ENCODE measurements at places on chromosomes 11 and 22.

DNA sequence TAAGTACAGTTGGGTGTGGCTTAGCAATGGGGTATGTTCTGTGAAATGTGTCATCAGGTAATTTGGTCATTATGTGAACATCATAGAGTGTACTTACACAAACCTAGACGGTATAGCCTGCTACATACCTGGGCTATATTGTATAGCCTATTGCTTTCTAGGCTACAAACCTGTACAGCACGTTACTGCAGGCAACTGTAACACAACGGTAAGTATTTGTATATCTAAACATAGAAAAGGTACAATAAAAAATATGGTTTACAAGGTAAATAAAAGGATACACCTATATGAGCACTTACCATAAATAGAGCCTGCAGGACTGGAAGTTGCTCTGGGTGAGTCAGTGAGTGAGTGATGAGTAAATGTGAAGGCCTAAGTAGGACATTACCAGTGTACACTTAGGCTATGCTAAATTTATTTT lies 73.1 kb upstream of the GDPD4 start:
- no peak for DNase-seq

DNA sequence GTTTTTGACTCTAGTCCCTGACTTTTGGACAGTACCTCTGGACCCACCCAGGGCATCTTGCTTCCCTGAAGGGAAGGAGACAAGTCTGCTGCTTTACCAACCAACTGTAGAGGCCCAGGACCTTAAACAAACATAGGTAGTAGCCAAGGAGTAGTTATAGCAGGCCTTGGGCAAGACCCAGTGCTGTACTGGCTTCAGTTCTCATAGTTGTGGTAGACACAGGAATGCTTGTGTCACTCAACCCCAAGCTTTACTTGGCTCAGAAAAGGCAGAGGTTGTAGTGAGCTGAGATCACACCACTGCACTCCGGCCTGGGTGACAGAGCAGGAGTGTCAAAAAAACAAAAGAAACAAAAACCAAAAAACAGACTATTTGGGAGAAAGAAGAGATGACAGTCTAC lies 21.3 kb upstream of the OR52M1 start:
- no peak for DNase-seq

DNA sequence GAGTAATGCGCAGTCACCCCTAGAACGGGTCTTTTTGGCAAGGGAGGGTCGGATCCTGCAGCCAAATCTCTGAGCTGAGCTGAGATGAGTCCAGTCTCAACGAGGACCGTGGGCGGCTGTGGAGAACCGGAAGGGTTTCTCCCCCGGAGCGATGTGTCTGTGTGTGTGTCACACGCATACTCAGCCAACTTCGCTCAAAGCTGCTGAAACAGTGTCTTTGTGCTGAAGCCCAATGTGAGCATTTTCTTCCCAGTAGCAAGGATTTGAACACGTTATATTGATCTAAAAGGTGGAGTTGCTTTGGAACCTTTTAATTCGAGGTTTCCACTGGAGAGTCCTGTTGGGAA lies 1.4 kb upstream of the CELSR1 start:
- no peak for DNase-seq

DNA sequence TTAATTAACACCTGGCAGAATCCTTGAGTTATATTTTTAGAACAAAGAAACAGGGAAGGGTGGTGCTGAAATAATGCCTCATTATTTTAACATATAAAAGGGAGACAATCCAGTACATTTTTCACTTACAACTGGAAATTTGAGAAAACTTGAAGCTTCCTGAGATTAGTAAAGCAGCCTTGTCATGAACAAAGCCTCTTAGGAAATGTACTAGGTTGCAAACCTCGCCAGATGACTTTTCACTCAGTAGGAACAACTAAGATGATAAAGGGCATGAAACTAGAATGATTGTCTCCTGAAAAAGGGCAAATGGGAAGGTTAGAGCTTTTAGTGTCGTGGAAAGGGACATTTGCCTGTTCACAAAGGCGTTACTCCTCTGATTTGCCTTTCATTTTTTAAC lies 289.6 kb downstream of the ETS1 start:
- DNase-seq: no peak

DNA sequence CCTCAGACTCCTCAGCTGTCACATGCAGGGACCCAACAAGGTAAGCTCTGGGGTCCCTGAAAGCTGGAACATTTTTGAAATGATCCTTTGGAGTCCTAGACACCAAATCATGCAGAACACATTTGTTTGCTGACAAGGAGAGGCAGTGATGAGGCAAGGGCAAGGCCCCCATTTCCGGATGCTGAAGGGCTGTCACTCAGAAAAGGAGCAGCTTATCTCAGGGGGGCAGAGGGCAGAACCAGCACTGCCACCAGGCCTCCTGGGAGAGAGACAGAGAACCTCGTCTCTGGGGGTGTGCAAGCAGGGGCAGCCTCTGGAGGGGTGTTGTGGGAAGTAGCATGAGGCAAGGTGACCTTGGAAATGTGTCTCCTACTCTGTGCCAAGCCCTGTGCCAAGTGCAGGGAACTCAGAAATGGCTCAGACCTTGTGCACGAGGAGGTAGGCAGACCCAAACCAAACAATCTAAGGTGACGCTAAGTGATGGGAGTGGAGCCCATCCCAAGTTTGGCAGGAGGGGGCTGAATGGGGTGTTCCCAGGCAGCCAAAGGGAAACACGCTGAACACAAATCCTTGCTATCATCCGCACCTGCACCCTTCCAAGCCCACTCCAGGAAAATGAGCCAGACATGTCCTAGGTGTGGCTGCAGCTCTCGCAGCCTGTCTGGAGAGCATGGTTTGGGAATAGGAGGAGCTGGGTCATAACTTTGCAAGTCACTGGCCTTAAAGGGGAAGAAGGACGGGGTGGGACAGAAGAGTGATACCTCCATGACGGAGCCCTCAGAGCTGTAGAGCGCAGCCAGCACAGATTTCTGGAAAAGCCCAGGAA lies 94.2 kb downstream of the PDE2A start:
- DNase-seq: no peak

DNA sequence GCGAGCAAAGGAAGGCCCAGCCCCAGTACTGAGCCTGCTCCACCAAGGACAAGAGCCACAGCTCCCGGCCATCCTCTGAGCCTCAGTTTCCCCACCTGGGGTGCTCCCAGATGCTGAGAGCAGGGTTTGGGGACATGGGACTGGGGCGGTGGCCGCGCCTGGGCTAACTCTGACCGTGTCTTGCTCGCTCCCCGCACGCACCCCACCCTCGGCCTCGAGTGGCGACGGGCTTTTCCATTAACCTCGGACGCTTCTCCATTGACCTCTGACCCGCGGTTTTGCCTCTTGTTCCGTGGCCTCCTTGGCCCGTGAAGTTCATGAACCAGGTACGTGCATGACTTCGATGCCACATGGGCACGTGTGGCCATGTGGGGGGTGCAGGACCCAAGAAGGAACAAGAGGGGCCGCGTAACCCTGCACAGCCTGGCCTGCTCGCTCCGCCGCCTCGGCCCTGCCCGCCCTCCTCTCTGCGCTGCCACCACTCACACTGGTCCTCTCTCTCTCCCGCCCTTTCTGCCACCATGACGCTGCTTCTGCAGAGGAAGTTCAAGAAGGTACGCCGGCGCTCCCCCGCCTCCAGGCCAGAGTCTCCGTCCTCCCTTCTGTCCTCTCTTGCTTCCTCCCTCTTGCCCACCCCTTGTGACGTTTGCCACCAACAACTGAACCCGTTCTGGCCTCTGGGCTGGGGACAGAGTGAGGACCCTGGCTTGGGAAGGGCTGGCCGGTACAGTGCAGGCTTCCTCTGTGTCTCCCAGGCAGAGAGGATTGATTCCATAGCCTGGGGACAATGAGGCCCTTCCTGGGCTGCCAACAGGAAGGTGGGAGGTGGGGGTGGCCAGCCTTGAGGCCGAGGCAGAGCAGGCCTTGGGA lies 6.9 kb downstream of the TNNT3 start:
- DNase-seq: peak; percentile 44

DNA sequence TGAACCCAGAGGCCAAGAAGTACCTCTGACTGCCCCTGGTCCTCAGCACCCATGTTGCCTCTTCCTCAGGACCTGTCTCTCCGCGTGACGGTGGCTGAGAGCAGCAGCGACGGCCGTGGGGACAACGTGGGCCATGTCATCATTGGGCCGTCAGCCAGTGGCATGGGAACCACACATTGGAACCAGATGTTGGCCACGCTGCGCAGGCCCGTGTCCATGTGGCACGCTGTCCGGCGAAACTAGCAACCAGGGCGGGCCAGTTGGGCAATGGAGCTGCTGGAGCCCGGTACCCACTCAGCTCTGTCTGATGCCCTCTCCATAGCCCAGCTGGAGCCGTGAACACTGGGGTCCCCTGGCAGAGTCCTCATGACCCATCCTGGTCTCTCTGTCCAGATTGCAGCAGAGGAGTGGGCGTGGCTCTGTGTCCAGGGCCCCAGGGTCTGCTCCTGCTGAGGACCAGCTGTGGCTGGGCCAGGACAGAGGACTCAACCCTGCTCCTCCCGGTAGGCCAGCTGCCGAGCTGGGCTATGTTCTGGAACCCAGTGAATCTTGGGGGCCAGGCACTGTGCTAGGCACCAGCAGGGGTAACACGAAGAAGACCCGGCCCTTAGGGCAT lies 8.0 kb upstream of the RHOD start:
- DNase-seq: no peak

DNA sequence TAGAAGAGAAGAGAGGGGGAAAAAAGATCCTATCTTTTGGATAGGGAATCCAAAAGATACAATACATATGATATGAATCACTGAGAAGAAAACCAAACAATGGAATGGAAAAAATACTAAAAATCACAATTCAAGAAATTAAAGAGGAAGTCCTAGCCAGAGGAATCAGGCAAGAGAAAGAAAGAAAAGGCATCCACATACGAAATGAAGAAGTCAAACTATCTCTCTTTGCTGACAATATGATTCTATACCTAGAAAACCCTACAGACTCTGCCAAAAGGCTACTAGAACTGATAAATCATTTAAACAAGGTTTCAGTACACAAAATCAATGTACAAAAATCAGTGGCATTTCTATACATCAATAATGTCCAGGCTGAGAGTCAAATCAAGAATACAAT lies 91.4 kb downstream of the EFCAB6 start:
- DNase-seq: no peak

- DNase-seq: no peak
Measured at GRCh38 chr22:35051013-35051535, 14.9 kb upstream of the ISX start.

DNA sequence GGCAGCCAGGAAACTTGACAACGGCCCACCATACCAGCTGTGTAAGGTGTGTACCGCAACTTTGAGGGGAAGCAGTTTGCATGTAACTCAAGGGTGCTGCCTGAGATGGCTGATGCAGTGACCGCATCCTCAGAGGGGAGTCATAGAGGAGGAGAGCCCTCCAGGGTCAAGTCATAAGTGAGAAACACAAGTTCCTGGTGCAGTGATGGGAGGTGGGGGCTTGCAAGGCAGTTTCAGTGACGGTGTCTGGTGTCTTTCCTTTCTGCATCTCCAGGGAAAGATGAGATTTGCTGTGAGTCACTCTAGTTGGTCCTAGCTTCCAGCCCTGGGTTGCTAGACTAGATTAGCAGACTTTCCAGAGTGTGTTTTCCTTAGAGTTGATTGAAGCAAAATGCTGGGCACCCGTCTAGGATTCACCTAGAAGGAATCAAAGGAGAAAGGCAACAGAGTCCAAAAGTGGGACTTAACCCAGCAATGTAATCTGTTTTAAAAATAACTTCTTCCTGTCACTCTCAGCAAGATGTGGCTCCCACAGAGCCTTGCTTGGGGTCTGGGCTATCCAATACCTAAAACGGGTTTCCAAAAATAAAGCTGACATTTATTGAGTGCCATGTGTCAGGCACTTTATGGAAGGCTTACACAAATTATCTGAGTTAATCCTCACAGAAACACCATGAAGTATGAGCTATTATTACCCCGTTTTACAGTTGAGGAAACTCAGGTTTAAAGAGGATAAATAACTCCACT lies 265.4 kb upstream of the PLET1 start:
- DNase-seq: no peak

GRCh38 chr22:35219012-35219411 lies 38.3 kb upstream of the HMGXB4 start:
- DNase-seq: no peak

DNA sequence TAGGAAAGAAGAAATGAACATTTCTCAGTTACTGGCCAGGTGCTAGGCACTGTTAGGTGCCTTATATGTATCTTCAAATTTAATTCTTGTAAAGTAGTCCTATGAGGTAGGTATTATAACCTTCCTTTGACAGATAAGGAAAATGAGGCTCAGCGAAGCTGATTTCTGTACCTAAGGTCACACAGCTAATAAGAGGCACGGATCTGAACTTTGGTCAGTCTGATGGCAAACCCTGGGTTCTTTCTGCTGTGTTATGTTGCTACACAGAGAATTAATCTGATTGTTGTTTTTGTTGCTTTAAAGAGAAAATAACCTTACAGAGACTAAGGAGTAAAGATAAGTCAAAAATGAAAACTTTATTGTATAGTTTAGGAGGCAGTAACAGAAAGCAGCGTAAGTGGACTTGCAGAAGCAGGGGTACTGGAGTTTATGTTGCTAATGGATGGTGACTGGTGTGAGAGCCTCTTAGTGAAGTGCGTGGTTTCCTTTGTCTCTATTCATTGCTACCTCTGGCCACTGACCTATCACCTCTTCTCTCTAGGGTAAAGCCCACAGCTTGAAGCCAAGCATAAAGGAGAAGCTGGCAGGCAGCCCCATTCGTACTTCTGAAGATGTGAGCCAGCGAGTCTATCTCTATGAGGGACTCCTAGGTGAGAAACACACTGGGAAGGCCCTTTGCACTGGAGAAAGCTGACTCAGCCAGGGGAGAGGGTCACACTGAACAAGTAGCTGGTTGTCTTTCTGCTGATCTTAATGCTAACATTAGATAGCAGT lies 38.3 kb downstream of the MADD start:
- DNase-seq: peak; percentile 6

- no peak for DNase-seq
Measured at GRCh38 chr22:46810856-46811786, 48.7 kb downstream of the TBC1D22A start.

- DNase-seq: no peak
Measured at GRCh38 chr22:29587938-29588699, 7.2 kb upstream of the NIPSNAP1 start.

DNA sequence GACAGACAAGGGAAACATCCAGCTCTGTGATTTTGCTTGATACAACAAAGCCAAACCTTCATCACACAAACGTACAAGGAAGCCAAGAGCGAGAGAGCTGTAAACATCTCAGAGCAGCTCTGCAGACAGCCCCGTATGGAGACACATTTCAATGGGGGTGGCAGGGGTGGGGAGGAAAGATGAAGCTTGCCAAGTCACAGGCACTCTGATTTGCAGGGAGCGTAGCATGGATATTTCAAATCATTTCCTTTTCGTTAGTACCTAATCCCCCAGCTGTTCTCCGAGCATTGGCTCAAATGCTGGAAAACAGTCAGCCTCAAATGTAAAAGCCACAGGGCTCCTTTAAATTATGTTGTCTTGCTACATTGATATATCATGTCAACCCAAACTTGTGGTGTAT lies 458.9 kb upstream of the CADM1 start:
- DNase-seq: no peak

- no peak for DNase-seq
Measured at GRCh38 chr22:24407278-24407665, 20.1 kb upstream of the ADORA2A start.

DNA sequence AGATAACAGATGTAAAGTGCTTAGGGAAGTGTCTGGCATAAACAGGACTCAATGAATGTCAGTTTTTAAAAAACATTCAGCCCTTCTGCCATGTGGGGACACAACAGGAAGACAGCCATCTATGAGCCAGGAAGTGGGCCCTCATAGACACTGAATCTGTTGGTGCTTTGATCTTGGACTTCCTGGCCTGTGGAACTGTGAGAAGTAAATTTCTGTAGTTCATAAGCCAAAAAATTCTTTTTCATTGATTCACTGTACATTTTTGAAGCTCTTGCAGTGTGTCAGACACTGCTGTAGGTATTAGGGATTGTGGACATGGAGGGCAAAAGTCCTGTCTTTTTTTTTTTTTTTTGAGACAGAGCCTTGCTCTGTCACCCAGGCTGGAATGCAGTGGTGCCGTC lies 188.6 kb downstream of the HIPK3 start:
- DNase-seq: no peak

All from ELF-1 (cell line).